ENCODE measurements at places on chromosomes 11 and 22.

DNA sequence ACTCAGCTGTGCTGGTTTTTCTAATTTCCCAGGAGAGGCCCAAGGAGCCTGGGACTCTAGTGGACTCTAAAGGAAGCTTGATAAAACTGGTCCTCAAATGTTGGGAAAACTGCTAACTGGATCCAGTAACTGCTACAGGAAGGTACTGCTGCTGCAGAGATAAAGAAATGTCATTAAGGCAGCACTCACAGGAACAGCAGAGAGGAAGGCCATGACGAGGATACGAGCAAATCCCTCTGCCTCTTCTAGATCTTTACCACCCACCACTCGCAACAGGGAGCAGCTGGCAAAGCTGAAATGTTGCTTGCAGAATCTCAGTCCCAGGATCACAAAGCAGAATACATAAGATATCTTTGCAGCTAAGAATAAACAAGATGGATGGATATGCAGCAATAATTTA is 23.5 kb downstream of the TTC28 start:
- no peak for DNase-seq
- no peak overlapping the region for H3K4me3 ChIP-seq
- peaks cover 55% of the 10 kb centered on the region for H3K36me3 ChIP-seq
- no peaks in the 10 kb centered on the region for H3K27me3 ChIP-seq

DNA sequence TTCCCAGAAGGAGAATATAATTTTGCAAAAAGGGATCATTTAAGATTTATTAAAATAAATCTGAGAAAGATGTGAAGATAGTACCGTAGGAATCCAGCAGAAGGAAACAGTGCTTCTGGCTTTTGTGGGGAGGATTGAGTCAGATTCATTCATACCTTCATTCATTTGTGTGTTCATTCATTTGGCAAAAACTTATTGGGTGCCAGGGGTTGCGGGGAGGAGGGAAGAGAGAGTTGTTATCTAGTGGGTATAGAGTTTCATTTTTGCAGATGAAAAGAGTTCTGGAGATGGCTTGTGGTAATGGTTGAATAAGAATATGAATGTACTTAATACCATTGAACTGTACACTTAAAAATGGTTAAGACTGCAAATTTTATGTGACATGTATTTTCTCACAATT is 31.1 kb downstream of the BMAL1 start:
- H3K4me1 ChIP-seq: peaks cover 16% of the 10 kb centered on the region
- peaks cover 6% of the 10 kb centered on the region for H3K27me3 ChIP-seq
- H3K36me3 ChIP-seq: no peaks in the 10 kb centered on the region
- no peak for DNase-seq
- H3K4me3 ChIP-seq: no peak overlapping the region
- H3K27ac ChIP-seq: no peak overlapping the region

DNA sequence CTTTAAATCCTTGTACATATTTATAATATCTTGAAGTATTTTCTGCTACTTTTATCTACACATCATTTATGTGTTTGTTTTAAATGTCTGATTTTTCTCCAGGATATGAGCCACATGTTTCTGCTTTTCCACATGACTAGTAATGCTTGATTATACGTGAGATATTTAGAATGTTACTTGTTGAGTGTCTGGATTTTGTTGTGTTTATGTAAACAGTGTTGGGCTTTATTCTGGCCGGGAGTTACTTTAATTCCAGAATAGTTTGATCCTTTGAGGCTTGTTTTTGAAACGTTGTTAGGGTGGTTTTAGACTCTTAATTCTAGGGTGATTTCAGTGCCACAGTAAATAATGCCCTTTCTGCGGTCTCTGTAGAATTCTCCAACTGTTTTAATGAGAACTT is 252.9 kb downstream of the BLID start:
- H3K4me1 ChIP-seq: no peaks in the 10 kb centered on the region
- no peak overlapping the region for H3K27ac ChIP-seq

DNA sequence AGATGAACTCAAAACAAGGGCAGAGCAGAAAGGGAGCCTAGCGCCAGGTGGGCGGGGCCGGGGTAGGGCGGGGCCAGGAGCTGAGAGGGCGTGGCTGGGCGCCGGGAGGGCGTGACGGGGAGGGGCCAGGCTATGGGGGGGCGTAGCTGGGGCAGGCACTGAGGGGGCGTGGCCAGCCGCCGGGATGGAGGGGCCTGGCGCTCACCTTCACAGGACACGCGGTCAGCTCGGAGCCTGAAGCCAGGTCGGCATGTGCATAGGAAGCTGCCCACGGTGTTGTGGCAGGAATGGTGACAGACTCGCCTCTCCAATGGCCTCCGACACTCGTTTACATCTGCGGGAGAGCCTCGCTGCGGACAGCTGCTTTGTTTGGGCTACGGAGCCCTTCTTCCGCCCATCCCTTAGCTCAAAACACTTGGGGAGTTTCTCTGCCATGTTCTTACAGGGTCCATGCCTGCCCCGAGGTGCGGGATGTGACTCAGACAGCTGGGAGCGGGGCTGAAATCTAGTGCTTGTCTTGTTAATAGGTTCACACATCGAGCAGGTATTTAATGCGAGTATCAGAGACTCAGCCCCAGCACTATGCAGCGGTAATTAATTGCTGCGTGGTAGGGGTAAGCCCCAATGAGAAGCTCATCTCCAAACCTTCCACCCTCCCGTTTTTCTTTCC is 13.4 kb downstream of the VWCE start:
- peaks cover 28% of the 10 kb centered on the region for H3K4me1 ChIP-seq
- H3K36me3 ChIP-seq: peaks cover 75% of the 10 kb centered on the region
- no peak overlapping the region for H3K27ac ChIP-seq
- H3K27me3 ChIP-seq: peaks cover 14% of the 10 kb centered on the region
- DNase-seq: peak; percentile 91
- H3K4me3 ChIP-seq: peak overlapping the region; percentile 14

GRCh38 chr11:47453365-47453764 is 4.4 kb upstream of the RAPSN start:
- H3K36me3 ChIP-seq: no peaks in the 10 kb centered on the region
- peaks cover 3% of the 10 kb centered on the region for H3K27me3 ChIP-seq
- DNase-seq: no peak
- no peak overlapping the region for H3K27ac ChIP-seq
- H3K4me1 ChIP-seq: peaks cover 3% of the 10 kb centered on the region

GRCh38 chr11:6742260-6742659 is 29.5 kb downstream of the OR2AG2 start:
- peaks cover under 1% of the 10 kb centered on the region for H3K27me3 ChIP-seq
- H3K27ac ChIP-seq: peak overlapping the region; percentile 60
- no peaks in the 10 kb centered on the region for H3K36me3 ChIP-seq
- no peak for DNase-seq
- peaks cover 14% of the 10 kb centered on the region for H3K4me1 ChIP-seq
- no peak overlapping the region for H3K4me3 ChIP-seq

DNA sequence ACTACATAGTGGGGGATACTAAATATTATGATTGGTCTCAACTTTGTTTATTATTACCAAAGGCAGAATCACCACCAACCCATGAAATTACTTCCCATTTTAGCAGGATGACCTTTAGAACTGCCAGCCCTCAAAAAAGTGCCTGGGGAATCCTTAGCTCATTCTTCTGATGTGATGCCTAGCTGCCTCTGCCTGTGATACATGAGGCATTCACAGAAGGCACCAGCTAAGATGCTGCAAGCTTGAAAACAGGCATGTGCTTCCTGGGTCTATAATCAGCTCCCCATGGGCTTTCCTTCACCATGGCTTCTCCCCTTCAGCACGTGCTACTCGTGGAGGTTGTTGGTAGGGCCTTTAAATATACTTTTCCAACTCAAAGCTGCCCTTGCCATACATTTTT is 50.4 kb upstream of the ARHGAP20 start:
- no peak for DNase-seq
- no peak overlapping the region for H3K4me3 ChIP-seq
- H3K27ac ChIP-seq: no peak overlapping the region
- peaks cover 12% of the 10 kb centered on the region for H3K4me1 ChIP-seq

DNA sequence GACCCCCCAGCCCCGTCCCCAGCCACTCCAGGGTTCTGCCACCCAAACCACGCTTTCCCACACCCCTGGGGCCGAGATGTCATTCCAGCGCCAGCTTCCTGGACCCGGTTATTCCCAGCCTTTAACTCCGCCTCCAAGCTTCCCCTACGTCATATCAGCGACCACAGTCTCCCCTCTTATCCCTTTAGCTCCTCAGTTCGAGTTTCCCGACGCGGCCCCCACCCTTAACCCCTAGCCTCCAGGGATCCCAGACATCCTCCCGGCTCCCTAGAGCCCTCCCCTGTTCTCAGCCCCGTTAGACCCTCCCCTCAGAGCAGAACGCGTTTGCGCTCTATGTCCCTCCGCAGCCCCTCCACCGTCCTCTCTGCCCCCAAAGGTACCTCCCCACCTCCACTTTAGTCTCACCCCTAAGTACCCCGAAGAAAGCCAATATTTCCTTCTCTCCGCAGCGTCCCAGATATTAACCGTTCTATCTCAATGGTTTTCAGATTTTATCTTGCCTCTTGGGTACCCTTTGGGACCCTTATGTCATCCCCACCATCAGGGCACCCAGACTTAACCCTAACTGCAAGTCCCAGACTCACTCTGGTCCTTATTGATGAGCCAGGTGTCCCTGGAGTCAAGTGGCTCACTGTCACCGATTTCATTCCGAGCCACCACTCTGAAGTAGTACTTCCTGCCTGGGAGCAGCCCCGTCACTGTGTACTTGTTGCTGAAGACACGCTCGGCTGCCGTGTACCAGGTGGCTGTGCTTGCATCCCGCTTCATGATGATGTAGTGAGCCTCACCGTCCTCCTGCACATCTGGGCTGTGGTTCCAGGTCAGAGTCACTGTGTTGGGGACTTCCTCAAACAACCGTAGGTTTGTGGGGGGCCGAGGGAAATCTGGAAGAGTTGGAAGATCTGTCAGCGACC is 8.0 kb downstream of the TMEM86A start:
- H3K4me1 ChIP-seq: peaks cover 23% of the 10 kb centered on the region
- H3K27me3 ChIP-seq: peaks cover 59% of the 10 kb centered on the region
- H3K36me3 ChIP-seq: no peaks in the 10 kb centered on the region
- no peak for DNase-seq
- H3K4me3 ChIP-seq: peak overlapping the region; percentile 71

DNA sequence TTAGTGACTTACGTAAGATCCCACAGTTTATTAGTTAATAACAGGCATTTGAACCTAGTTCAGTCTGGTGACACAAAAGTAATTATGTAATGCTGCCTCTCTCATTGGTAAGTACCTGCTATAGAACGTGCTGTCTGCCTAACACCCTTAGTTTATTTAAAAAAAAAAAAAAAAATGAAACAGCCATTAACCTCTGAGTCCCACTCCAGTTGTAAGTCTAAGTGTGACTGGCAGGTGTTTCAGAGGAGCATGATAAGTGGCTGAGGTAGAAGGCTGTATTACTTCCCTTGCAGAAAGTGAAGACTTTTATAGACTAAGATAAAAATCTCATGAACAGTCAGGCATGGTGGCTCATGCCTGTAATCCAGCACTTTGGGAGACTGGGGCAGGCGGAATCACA is 140.5 kb downstream of the TRIM44 start:
- no peaks in the 10 kb centered on the region for H3K27me3 ChIP-seq
- no peak for DNase-seq
- no peak overlapping the region for H3K27ac ChIP-seq
- peaks cover 39% of the 10 kb centered on the region for H3K36me3 ChIP-seq
- H3K4me1 ChIP-seq: peaks cover 29% of the 10 kb centered on the region

- peaks cover 3% of the 10 kb centered on the region for H3K27me3 ChIP-seq
- H3K4me3 ChIP-seq: no peak overlapping the region
- no peak for DNase-seq
- H3K4me1 ChIP-seq: peaks cover 6% of the 10 kb centered on the region
These were observed 30.8 kb downstream of the GNB1L start for GRCh38 chr22:19823902-19824211.

GRCh38 chr22:23787600-23787896 is 782 bp downstream of the SMARCB1 start:
- H3K4me1 ChIP-seq: peaks cover 46% of the 10 kb centered on the region
- H3K36me3 ChIP-seq: peaks cover 15% of the 10 kb centered on the region
- H3K27ac ChIP-seq: peak overlapping the region; percentile 27
- H3K27me3 ChIP-seq: no peaks in the 10 kb centered on the region
- peak overlapping the region; percentile 93 for H3K4me3 ChIP-seq

All from nephron progenitor cell (in vitro differentiated cells).